ENCODE measurements at places on chromosomes 2 and 18.

DNA sequence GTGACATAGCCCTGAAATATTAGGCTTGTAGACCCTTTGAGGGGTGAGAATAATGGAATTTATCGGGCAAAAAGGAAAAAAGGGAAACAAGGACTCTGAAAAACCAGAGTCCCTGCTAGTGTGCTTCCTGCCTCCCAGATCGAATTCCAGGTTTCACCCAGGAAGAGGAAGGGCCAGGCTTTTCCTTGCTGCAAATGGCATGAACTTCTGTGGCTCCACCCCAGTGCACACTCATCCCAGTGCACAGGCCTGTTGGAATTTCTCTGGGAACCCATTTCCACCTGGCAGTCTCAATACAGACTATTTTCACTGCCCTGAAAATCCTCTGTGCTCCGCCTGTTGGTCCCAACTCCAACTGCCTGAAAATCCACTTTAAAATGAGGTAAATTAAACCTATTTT is 29.9 kb downstream of the C18orf54 start:
- DNase-seq, result peak; percentile 5

GRCh38 chr18:29176681-29177080 is 999.8 kb upstream of the CDH2 start:
- peak; percentile 20 for DNase-seq

- DNase-seq, result no peak
Observed at GRCh38 chr2:233699424-233700027, 6.8 kb downstream of the UGT1A6 start.

DNA sequence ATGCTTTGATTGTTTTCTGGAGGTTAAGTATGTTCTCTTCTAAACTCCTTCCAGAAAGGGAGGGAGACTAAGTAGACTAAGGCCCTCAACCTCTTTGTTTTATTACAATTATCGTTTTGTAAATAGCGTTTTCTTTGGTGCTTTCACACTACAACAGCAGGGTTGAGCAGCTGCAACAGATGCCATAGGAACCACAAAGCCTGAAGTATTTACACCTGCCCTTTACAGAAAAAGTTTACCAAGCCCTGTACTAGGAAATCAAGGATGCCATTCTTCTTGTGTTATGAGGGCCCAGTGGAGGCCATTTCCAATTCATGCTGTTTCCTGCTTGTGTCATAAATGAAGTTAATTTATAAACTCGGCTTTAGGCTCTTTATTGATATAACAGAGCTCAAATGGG is 914.8 kb downstream of the DCDC2C start:
- no peak for DNase-seq

- peak; percentile 97 for DNase-seq
Observed at GRCh38 chr2:218286570-218287459, 5.5 kb downstream of the TMBIM1 start.

- peak; percentile 78 for DNase-seq
Observed at GRCh38 chr2:43105586-43106558, 120.5 kb downstream of the ZFP36L2 start.

GRCh38 chr2:38533180-38533579 is 69.5 kb downstream of the HNRNPLL start:
- DNase-seq, result no peak

GRCh38 chr18:48402953-48403352 is 6.2 kb downstream of the ZBTB7C start:
- no peak for DNase-seq

DNA sequence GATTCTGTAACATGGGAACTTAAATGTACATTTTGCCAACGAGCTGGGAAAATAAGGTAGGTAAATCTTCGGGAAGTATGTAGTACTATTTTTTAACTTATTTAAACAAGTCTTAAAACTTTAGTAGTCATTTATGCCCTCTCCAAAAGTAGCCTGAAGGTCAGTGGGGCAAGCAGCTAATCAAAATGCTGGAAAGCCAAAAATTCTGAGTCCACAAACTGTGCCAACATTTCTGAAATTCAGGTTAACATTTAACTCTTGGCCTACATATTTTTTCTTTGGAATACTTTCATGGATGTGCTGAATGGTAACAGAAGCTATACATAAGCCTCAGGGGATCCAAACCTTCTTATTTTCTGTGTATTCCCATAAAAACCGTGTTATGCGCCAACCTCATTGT is 26.3 kb downstream of the WDR75 start:
- DNase-seq, result no peak

DNA sequence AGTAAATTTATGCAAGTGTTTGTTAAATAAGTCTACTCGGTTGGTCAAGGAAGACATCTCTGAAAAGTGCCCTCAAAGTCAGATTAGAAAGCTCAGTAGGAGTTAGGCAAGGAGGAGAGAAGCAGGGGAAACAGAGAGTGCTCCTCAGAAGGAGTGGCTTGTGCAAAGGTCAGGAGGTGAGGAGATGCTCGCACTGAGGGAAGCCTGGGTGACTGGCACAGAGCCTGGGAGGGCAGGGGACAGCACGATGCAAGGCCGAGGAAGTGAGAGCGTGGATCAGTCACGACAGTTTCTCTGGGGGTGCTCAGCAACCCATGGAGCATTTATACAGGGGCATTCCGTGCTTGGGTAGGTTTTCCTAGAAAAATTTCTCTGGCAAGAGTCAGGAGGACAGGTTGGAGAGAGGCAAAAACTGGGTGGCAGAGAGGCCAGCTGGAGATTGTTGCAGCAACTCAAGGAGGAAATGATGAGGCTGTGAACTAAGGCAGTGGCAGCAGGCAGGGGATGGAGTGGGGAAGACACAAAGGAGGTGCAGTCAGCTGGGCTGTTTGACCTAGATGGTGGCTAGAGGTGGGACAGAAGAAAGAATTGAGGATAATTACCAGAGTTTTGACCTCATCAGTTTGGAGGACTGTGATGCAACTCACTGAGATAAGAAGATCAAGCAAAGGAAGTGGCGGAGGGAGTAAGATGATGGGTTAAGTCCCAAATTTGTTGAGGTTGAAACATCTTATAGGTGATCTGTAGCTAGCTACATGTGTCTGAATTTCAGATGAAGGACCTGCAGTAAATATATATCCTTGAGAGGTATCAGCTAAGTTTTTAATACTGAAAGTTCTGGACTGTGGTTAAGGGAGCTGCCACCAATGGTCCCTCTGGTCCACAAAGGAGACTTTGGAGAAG is 52.4 kb downstream of the BCL2 start:
- DNase-seq, result no peak

- no peak for DNase-seq
Observed at GRCh38 chr2:152200101-152200500, 24.5 kb upstream of the STAM2 start.

DNA sequence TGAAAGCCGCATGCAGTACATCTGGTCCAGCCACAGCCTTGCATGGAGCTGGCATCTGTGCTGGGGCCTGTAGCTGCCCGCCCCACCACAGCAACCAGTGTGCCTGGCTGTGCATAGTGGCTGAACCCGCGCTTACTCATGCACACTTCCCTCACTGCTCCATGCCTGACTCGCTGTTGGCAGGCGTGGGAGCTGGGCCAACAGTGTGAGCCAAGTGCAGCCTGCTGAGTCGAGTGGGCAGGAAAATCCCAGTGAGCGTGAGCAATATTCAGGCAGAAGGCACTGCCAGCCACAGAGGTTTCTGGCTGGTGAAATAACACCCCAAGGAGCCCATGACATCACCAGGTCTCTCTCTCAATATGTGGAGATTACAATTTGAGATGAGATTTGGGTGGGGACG is 1674.1 kb upstream of the TMEFF2 start:
- DNase-seq, result peak; percentile 15

DNA sequence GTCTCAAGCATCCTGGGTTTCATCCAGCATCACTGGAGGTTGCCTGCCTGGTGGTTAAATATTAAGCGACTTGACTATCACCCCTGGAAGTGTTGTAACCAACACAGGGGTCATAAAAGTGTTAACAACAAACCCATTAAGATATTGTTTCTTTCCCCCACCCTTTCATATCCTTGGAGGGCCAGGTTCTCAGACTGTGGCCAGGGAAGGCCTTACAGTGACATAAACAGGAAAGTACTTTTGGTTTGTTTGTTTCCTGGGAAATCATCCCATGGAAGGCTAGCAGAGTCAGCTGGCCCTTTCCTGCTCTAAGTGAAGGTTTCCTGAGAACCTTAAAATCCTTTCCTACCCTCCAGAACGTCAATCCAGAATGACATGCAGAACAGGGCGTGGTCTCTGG is 160.9 kb downstream of the CLIP4 start:
- no peak for DNase-seq

DNA sequence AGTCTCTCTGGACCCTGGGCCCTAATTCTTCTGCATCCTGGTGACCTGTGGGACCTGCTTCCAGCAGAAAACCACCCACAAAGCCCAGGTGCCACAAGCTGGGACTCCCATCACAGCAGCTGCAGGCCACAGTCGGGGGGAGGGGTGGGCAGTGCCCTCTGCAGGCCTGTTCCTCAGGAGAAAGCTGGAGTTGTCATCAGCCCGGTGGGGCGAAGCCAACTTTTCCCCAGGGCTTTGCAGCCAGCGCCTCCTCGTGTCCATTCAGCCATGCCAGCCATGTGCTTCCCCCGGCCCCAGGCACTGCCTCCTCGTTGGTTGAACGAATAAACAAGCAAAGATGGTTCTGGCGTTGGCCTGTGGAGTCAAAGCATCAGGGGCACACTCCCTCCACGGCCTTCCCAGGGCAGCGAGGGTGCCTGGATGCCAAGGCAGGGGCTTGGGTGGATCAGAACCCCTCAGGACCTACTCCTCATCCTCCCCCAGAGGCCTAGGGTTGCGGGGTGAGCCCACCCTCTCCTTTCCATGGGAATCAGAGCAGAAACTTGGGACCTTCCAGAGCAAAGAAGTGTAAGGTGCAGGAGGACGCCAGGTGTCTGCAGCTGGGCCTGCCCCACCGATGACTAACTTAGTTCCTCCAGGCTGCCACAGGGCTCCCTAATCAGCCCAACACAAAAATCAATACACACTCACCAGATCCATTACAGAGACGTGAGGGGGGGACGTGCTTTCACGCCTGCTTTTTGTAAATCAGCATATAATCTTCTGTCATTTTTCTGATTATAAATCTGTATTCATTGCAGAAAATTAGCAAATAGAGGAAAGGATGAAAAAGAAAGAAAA is 75.7 kb upstream of the RAB6C start:
- no peak for DNase-seq

DNA sequence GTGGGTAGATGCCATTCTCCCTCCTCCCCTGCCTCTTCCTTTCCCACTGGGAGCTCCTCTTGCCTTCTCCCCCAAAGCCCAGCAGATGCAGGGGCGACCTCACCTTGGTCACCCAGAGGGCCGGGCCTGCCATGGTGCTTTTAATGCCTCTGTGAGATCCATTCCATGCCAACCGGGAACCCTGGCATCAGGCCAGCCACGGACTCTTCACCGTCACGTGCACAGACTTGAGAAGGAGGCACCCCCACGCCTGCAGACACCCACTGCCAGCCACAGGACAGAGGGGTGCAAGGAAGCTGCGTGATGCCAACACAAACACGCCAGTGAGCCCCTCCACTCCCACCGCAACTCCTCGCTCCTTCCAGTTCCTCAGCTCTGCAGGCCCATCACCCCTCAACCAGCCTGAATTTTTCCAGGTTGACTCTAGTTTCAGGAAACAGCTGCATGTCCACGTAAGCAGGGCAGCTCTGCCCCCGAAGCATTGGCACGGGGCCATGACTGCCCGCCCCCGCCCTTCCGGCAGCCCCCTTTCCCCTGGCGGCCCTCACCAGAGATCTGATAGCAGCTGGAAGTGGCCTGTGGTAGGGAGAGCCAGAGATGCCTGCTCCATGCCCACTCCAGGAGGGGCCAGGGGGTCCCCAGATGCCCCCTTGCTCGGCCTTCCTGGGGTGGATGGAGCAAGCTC is 50.8 kb downstream of the DNMT3A start:
- no peak for DNase-seq

DNA sequence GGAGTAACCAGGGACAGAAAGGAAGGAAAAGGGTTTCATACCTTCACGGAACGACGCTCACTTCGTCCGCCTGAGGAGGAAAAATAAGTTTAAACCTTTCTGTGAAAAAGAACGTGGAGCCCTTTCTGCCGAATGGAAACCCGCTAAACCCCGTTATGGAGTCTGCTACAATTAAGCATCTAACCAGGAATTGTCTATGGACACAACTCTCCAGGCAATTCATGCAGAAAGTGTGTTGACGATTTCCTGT is 528 bp upstream of the PPP4R3B start:
- DNase-seq, result no peak

GRCh38 chr2:225069966-225070365 is 27.7 kb upstream of the DOCK10 start:
- no peak for DNase-seq

DNA sequence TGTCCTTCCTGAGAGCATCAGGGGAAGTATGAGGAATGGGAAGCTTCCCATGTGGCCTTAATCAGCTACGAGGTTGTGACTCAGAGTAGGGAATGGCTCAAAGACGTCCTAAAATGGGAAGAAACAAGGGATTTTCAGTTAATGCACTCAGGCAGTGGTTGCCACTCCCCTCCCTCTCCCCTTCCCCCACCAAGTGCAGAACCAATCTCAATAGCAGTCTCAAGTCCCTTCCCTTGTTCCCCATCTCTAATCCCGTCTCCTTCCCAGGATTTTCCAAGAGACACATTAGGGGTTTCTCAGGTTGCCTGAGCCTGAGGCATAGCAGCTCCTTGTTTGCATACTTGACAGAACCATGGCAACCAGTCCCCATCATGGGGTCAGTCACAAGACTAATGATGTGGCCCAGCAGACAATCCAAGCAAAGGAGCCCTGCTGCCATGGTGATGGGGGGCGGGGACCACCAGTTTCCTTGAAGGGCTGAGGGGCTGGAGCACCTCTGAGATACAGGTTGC is 18.2 kb upstream of the RESP18 start:
- DNase-seq, result peak; percentile 90

- DNase-seq, result no peak
Observed at GRCh38 chr2:102110596-102111334, 31.8 kb upstream of the IL1R1 start.

DNA sequence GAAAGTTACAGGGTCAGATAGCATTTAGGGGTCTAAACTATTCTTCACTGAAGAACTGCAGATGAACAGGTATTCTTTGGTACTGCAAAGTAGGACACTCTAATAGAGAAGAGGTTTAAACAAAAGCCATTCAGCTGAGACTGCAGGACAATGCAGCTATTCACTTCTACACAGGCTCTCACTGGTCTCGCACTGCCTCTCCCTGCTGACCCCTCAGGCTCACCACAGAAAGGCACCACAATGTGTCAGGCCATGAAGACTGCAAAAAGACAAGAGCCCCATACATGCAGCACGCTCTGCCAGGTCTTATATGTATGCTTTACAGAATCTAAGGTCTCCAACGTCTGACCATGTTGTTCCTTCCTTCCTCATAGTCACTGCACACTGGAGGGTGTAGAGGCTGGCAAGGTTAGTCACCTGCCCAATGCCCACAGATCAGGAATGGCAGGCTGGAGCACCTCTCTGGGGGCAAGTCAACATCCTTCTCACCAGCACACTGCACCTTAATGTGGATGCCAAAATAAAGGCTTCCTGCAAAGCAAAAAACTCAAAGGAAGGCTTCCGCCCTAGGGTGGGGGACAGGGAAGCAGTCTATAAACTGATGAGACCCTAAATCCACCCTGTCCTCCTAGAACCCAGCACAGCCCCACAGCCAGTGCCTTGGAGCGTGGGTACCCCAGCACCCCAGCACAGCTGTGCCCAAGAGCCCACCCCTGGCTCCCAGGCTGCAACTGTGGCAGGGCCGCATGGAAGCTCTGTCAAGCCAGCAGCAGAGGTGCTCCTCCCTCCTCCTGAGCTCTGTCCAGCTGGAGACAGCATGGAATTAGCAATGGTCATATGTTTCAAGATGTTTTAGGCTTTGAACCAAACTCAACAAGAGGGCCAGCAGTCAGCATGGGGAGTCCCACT is 10.7 kb upstream of the RNU4ATAC start:
- peak; percentile 35 for DNase-seq
